Activated naive CD8-positive, alpha-beta T cell treated with anti-CD3 and anti-CD28 coated beads, Interleukin-2, amount 50 U/mL, for 16 hours (primary cell): ENCODE measurements at places on chromosomes 7 and 10.

DNA sequence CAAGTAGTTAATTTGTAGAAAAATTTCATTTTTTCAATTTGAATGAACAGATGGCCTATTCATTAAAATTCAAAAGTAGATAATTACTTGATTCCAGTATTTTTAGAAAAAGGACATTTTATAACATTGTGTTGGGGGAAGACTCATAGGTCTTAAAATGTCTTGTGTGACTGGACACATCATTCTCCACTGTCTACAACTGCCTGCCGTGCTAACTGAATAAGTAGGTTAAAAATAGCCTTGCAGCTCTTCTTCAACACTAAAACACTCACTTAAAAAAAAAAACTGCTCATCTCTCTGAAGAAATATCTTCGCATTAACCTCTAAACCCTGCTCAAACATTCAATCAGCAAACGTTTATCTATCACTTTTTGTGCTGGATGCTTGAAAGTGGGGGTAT is 253.8 kb downstream of the CSTF2T start:
- no peak for DNase-seq

DNA sequence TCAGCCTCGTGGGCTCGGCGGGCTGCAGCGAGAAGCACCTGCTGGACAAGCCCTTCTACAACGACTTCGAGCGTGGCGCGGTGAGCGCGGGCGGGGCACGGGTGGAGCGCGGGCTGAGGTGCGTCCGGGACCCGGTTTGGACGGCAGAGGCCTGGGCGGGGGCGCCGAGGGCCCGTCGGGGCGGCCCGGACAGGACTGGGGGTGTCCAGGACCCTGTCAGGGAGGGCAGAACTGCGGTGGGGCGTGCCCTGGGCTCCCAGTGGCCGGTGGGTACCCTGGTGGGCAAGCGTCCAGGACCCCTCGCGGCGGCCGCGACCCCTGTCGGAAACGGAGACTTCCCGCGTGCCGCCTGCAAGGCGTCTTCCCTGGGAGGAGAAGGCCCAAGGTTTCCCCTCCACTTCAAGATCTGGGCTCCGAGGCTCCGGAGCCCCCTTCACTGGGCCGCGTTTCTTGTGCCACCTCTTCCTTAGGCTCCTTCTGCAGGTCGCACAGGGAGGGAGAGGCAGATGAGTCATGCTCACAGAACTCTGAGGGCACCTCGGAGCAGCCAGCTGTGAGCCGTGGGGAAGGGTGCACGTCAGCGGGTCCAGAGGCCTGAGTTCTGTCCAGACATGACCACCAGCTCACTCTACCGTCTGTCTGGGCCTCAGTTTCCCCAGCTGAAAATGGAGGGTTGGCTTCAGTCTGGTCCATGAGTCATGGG is 485 bp downstream of the ALOX5 start:
- DNase-seq = no peak

DNA sequence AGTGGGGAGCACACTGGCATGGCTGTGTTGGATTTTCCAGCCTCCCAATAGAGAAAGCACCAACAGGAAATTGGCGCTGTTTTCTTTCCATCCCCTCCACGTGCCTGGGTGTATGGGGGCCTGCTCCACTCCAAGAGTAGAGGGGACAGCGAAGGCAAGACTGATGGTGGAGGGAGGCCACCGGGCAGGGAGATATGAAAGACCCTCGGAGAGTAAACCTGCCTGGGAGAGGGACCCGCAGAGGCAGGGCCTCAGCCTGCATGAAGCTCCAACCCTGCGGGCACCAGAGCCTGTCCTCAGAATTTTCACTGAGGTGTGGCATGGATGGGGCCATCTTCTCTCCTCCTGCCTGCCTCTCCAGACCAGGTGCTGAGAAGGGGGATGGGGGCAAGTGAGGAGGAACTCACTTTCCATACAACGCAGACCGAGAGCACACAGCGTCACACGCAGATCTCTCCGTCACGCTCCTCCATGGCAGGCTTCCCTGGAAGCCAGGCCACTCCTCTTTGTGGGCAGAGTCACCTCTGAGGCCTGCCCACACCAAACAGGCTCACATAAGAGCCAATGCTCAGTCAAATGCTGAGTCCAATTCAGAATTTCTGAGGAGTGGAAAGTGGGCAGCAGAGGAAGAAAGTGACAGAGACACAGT is 18.8 kb downstream of the ANXA11 start:
- no peak for DNase-seq

DNA sequence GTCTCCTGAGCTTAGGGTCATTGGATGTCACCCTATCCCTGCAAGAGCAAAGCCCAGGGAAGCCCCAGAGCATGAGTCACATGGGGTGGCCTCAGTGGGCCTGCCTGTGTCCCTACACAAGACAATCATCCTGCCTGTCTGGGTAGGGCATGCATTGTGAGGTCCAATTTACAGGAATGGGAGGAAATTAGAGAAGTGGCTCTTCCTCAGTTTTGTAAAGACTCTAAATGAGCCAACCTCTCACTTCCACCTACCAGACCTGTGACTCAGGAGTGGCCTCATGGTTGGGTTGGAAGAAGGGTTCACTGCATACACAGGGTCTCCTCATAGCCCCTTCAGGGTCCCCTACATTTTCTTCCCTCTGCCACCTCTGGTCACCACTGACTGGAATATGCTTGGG is 43.6 kb upstream of the SMNDC1 start:
- DNase-seq = no peak

DNA sequence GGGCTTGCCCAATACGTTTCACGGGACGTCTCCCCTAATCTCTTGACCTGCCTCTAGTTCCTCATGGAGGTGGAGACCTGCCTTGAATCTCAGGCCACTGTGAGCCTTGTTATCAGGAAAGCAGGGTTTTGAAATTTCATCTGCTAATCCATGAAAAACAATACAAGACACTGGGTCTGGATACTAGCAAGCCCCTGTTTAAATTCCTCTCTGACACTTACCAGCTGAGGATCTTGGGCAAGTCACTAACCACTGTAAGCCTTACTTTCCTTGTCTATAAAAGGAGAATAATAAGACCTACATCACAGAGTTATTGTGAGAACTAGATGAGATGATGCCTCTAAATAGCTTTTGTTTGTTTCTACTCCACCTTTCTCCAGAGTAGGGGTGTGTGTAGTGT is 303.6 kb downstream of the FGFR2 start:
- no peak for DNase-seq

- no peak for DNase-seq
Measured at GRCh38 chr7:14902589-14903067, at the start of gene DGKB. DGKB (minus strand) TSS chr7:14902751.

DNA sequence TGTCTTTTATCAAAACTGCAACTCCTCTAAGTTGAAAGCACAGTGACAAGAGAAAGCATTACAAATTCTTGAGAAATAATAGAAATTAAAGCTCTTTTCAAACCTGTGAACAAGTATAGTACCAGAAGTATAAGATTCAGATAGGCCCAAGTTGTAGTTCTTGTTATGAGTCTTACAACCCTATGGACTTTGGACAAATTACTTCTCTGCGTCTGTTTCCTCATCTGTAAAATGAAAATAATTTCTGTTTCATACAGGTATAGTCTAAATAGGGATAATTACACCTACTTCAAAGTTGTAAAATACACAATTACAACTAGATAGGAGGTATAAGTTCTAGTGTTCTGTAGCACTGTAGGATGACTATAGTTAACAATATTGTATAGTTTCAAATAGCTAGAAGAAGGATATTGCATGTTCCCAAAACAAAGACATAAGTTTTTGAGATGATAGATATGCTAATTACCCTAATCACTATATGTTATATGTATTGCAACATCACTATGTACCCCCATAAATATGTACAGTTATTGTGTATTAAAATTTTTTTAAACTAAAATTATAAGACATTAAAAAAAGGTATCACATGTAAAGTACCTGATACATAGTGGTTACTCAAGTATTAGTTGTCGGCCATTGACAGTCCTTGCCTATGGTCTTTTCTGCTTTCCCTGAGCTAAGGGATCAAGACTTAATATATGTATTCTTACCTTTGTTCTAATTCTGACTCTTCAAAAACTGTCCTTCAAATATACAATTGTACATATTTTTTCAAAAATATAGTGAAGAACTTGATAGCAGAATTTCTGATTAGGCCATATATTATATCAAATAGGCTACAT is 1.8 kb upstream of the WASL start:
- no peak for DNase-seq

- DNase-seq = no peak
Measured at GRCh38 chr7:29988424-29989256, 961 bp downstream of the SCRN1 start.

GRCh38 chr7:77684030-77684429 is 12.2 kb upstream of the RSBN1L start:
- no peak for DNase-seq

- DNase-seq = no peak
Measured at GRCh38 chr7:127571741-127572505, 13.5 kb downstream of the GCC1 start.

DNA sequence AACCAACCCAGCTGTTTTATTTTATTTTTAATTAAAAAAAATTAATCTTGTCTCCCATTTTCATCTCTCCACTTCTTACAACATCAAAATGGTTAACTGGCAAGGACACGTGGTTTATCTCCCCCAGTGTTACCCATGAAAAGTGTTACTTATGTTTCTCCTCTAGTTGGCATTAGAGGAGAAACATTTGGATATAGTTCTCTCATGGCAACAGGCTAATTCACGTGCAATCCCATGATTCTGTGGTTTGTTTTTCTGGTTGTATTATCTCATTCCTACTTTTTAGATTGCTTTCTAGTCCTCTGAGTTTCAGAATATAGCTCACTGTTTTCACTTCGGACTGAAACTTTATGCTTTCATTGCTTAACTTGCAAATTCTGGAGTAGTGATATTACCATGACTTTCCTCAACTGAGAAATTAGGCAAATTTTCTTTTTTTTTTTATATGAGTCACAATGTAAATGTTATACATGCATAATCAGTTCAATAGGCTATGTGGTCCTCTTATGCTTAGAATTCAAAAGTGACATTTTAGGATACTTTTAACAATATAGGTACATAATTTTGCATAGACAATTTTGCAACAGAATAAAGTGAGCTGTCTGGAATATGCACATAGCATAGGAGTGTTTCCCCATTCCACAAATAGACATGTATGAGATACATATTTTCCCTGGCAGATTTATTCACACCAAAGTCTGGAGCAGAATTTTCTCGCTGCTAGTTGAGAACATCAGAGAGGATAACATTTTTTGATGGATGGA is 43.0 kb downstream of the LHFPL3 start:
- DNase-seq = no peak

GRCh38 chr7:108660465-108660864 is 90.8 kb downstream of the DNAJB9 start:
- DNase-seq = no peak

DNA sequence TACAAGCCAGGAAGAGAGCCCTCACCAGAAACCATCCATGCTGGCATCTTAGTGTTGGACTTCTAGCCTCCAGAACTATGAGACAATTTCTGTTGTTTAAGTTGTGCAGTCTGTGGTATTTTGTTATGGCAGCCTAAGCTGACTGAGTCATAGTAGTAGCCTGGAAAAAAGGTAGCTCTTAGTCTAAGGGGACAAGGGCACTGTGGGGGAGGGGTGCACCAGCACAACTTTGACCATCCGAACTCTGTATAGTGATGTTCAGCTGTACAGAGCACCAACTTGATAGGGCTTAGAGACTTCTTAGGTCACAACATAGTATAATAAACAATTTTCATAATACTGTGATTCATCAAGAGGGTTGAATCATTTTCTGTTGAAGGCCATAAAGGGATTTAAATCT is 14.3 kb downstream of the EIF4EBP2 start:
- DNase-seq = no peak

GRCh38 chr10:88232983-88233543 is 350.1 kb downstream of the RNLS start:
- DNase-seq = no peak

GRCh38 chr10:21751341-21752310 is 217.6 kb downstream of the MLLT10 start:
- DNase-seq = no peak
